ENCODE measurements at places on chromosomes 5 and 9. TPM values are rescaled to one million over a fixed set of nuclear protein-coding genes. Genes with fewer than 3 reads are reported as not detected.

DNA sequence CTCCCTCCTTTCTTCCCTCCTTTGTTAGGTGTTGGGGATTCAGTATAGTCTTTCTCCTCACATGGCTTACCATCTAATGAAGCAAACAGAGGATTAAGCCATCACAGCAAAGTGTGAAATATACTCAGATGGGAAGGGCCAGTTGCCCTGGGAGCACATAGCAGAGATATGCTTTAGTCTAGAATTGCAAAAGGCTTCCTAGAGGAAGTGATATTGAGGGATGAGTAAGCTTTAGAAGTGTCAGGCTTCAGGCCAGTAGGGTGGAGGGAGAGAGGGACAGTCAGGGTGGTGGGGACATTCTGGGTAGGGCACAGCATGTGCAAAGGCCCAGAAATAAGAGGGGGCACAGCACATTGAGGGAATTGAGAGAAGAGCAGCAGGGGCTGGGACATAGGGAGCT lies 46.2 kb upstream of the GLRA1 start:
- no peak for DNase-seq

DNA sequence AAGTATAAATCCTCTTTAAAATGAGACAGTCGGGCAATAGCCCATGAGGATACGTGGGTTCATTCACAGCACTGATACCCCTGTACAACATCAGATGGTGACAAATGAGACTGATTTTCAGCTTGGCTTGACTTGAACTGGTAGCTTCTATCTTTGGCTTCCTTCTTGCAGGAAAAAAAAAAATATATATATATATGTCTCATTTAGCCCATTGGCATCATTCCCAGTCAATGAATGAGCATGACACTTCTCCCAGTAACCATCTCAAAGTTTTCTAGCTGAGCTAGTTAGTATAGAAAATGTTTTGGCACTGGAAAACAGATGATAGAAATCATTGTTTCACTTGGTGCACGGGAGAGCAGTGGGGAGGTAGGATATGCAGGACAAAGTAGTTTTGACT lies 222.5 kb upstream of the TAS2R1 start:
- DNase-seq: no peak

DNA sequence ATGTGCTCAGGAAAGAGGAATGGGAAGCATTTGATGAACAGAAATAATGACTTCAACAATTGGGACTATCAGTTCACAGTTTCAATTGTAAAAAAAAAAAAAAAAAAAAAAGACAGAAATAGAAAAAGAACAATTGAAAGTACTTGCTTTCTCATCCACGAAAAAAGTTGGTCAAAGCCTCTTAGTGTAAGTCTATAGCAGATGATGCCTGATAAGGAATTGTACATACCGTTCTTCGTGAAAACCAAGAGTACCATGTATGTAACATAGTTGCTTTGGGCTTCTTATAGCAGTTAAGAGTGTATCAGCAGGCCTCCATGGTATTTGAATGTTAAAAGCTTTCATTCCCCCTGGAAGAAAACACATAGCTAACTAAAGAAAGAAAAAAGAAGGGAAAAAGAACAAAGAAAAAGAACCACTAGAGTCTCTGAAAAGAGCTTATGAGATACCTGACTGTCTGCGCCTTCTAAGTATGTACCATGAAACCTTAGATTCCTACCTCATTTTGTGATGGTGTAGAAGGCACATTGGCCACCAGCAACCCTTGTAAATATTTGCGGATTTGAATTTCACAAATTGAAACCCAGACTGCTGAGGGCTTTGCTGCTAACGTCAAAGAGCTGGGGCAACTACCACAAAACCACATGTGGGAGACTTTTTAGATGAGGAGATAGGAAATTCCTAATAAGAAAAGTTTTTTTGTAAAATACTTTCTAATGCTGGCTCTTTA lies 75.2 kb downstream of the TMC1 start:
- no peak for DNase-seq

The FOXD4L5 gene
- total RNA-seq: 0.05 TPM

GRCh38 chr9:126661122-126661520 lies 47.4 kb downstream of the LMX1B start:
- no peak for DNase-seq

DNA sequence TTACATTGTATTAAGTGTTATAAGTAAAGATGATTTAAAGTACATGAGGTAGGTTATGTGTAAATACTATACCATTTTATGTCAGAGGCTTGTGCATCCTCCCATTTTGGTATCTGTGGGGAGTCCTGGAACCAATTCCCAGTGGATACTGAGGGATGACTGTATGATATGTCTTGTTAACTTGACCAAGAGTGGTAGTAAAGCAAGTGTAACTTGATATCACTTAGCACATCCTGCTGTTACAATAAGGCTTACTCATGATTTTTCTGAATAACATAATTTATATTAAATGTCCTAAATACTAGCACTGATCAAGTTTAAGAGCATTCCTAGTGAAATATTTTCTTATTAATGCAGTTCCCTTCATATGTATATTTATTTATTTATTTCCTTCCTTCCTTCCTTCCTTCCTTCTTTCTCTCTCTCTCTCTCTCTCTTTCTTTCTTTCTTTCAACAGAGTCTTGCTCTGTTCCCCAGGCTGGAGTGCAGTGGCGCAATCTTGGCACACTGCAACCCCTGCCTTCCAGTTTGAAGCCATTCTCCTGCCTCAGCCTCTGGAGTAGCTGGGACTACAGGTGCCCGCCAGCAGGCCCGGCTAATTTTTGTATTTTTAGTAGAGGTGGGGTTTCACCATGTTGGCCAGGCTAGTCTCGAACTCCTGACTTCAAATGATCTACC lies 7.5 kb downstream of the NDFIP1 start:
- no peak for DNase-seq

DNA sequence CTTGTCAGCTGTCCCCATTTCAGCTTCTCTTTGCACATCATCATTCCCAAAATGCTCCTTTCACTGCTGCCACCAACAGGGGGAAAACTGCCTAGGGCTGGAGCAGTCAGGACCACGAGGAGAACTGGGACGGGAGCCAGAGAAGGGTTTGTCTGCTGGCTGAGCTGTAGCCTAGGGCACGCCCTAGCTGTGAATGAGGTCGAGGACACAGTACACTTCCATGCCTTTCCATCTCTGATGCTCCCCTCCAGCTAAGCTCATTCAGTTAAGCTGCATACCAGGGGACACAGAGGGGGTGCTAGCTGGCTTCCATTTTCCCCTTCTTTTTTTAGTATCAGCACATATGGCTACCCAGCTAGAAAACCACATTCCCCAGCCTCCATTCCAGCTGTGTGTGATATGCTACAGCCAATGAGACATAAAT lies 64.7 kb downstream of the STK10 start:
- DNase-seq: no peak

The SPINK6 gene
- not detected for total RNA-seq

The CCNI2 gene
- 1.9 TPM for total RNA-seq

- no peak for DNase-seq
Observed at GRCh38 chr9:31302620-31303418, 1081.6 kb upstream of the ACO1 start.

DNA sequence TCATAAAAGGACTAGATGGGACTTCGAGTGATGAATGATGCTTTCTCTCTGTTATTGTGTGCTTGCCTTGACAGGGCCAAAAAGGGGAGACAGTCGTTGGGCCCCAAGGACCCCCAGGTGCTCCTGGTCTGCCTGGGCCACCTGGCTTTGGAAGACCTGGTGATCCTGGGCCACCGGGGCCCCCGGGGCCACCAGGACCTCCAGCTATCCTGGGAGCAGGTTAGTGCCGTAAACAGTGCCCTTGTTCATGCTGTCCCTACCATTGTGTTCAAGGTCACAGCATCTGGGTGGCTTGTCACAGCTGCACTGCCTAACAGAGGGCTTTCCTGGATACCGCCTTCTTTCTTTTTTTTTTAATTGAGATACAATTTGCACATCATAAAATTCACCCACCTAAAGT lies 48.7 kb upstream of the TGFBR1 start:
- DNase-seq: no peak

- no peak for DNase-seq
Observed at GRCh38 chr5:133730346-133730745, 118.0 kb upstream of the FSTL4 start.

- no peak for DNase-seq
Observed at GRCh38 chr5:66710557-66711088, 114.4 kb downstream of the MAST4 start.

DNA sequence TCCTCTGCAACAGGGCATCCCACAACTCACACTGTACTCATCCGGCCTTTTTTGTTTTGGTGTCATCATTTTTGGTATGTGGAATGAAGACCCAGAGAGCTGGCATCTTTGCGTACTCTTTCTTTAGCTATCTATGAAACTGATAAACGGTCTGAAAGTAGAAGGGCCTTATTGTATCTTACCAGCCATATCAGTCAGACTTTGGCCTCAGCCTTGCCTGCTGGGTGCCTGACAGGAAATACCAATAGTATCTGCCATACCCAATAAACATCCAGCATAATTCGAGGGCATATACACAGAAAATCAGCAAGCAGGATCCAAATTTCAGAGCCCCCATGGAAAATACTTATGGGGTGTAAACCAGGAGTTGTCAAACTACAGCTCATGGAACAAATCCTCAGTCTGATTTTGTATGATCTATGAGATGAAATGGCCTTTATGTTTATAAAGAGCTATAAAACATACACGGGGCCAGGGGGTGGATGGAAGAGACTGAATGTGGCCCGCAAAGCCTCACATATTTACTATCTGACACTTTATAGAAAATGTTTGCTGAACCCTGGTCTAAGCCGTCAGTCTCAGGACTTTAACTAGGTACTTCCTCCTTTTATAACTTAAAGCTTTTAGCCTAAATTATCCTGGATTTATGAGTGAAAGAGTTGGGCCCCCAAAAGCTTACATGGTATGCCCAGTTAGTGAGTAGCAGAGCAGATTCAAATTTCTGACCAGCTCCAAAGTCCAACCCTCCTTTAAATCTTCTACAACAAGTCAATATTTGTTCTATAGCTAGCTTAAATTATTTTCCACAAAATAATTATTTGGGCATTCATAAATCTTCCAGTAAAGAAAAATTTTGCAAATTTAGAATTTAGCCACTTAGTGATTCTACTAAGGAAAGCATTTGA lies 308.0 kb upstream of the PUM3 start:
- DNase-seq: no peak

DNA sequence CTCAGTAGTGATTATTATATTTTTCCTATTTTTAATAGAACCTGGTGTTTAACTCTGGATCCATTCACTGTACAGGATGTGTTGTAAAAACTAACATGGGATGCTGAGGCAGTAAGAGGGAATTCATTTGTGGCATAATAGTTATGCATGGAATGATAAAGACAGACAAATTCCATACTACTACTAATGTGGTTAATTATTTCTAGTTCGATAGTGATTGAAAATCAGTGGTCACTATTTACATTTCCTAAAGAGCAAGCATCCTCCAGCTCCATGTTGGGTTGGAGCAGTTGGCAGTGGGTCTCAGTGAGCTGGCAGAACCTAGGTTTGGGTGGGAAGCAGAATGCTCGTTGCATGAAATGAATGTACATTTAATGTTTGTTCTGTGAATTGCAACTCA lies 122.6 kb downstream of the SAXO1 start:
- no peak for DNase-seq

The CRAT gene
- total RNA-seq: 15.0 TPM

The PRRT1B gene
- not detected for total RNA-seq

GRCh38 chr9:87276851-87277261 lies 220.8 kb upstream of the DAPK1 start:
- DNase-seq: no peak

The TMEM171 gene
- total RNA-seq: not detected

DNA sequence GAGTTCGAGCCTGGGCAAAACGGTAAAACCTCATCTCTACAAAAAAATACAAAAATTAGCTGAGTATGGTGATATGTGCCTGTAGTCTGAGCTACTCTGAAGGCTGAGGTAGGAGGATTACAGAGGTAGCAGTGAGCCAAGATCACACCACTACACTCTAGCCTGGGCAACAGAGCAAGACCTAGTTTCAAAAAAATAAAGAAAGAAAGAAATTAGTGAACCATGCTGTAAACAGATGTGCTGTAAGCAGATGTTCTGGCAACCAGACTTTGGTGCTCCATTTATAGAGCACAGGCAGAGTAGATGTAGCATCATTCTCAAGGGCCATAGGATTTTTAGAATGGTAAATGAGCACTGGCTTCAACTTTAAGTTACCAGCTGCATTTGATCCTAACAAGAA lies 115.4 kb downstream of the ST8SIA4 start:
- no peak for DNase-seq

The ZNF608 gene
- 23.7 TPM for total RNA-seq

The STC2 gene
- total RNA-seq: 3.4 TPM

DNA sequence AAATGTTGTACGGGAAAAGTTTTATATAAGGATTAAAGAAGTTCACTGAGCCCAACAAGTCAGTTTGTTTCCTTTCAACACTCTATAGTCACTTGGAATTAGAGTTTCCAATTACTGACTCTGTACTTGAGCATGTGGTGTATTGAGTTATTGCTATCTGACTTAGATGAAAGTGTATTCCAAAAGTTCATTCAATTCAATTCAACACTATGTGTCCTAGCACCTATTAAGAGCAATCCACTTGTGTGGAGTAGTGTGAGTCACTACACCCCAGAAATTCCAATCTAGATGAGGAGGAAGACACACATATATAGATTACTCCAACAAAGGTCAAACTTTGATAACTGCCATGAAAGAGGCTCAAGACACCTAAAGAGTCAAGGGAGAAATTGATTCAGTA lies 98.2 kb upstream of the SLCO6A1 start:
- DNase-seq: no peak

The KCNV2 gene
- total RNA-seq: not detected

DNA sequence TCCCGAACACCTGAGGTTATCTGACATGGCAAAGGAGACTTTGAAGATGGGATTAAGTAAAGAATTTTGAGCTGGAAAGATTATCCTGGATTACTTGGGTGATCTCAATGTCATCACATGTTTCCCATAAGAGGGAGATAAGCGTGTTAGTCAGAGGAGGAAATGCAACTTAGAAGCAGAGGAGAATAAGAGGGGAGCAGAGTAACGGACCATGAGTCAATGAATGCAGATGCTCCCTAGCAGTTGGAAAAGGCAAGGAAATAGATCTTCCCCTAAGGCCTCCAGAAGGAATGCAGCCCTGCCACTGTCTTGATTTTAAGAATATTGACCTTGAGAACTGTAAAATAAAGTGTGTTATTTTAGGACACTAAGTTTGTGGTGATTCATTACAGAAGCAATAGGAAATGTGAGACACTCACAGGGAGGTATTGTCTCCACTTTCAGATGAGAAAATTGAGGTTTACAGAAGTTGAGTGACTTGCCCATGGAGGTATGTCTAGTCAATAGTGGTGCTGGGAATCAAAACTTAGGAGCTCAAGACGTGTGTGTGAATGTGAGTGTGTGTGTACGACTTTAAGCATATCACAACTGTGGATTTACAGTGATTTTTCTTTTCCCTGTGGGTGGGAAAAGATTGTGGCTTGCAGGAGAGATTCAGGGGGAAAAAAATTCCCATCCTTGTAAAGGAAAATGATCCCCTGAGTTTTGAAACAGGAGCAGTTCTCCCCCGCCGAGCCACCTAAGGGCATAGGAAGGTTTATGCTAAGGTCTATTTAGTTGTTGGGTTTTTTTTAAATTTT lies 125.3 kb downstream of the TRIM32 start:
- DNase-seq: no peak

GRCh38 chr5:18487928-18488480 lies 853.7 kb downstream of the TAF11L14 start:
- DNase-seq: no peak

The FOXD4 gene
- not detected for total RNA-seq

The ORM2 gene
- total RNA-seq: not detected

GRCh38 chr5:134247428-134248224 lies 21.8 kb upstream of the PPP2CA start:
- no peak for DNase-seq

GRCh38 chr9:18910916-18911315 lies 122.1 kb downstream of the SAXO1 start:
- DNase-seq: no peak
